Aorta (tissue), 5 donors: ENCODE measurements at places on chromosomes 6 and 20. TPM values are rescaled to one million over a fixed set of nuclear protein-coding genes. Genes with fewer than 3 reads are reported as not detected.
A peak's percentile ranks its signal among the peaks of the same experiment; 100 is the strongest.

Gene DPPA5
- total RNA-seq = not detected

Gene MYT1
- total RNA-seq = not detected

Gene YWHAB
- total RNA-seq = 167 TPM

Gene LY86
- total RNA-seq = 2.6 TPM

Gene MRPS26
- 23.5 TPM for total RNA-seq

Gene ERGIC3
- total RNA-seq = 166 TPM

DNA sequence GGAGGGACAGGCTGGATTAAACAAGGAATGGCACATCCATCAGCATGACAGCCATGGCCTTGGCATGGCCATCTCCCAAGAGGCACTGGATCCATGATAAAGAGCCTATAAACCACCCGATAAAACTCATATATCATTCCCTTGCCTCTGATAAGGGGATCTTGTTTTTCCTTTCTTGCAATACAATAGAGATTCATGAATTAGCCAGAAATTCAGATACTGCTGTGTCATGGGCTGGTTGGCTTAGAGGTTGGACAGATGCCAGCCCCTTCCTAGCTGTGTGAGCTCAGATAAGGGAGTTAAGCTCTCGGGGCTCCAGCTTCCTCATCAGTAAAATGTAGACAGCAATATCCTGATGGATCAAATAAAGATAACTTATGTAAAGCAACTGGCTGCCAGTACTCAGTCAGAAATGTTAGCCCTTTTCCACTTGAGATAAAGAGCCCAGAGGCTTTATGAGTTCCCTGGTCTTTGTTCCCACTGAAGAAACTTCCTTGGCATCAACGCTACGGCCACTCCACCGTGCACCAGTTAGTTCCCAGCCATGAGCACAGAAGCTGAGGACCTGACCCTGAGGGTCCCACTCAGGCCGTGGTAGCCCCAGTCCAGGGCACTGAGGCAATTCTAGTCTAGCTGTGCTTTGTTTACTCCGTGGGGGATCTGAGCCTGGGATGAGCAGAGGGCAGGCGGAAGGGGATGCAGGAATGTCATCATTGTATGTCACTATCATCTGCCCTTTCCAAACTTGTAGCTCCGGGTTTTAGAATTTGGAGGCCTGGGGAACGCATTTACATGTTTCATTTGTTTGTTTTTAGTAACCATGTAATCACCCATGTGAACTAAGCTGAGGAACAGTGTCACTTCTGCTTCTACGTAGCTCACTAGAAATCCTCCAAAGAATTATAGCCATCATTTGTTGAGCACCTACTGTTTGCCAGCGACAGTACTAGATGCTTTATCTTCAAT is 67.2 kb upstream of the TBC1D7 start:
- H3K27me3 ChIP-seq = peaks cover 1% of the 10 kb centered on the region
- DNase-seq = peak; percentile 86

DNA sequence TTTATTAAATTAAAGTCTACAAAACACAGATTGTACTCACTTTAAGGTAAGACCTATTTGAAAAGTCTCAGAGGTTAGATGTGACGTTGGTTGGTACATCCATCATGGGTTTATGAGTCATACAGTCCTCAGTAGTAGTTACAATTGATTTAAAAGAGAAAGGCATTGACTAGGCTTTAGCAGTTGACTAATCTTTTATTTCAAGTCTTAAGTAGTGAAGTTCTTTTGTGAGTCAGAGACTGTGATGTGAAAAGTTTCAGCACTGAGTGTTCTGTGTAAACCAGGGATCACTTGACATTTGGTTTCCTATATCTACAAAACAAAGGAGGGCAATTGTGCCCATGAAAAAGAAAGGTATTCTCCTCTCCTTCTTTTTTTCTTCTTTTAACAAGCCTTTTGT is 221.3 kb downstream of the GRIK2 start:
- H3K4me3 ChIP-seq = no peak overlapping the region
- H3K4me1 ChIP-seq = no peaks in the 10 kb centered on the region
- no peak overlapping the region for H3K27ac ChIP-seq
- no peaks in the 10 kb centered on the region for H3K27me3 ChIP-seq

GRCh38 chr6:108350528-108350927 is 55.7 kb downstream of the AFG1L start:
- no peaks in the 10 kb centered on the region for H3K36me3 ChIP-seq
- no peaks in the 10 kb centered on the region for H3K27me3 ChIP-seq
- no peak for DNase-seq
- no peaks in the 10 kb centered on the region for H3K4me1 ChIP-seq

DNA sequence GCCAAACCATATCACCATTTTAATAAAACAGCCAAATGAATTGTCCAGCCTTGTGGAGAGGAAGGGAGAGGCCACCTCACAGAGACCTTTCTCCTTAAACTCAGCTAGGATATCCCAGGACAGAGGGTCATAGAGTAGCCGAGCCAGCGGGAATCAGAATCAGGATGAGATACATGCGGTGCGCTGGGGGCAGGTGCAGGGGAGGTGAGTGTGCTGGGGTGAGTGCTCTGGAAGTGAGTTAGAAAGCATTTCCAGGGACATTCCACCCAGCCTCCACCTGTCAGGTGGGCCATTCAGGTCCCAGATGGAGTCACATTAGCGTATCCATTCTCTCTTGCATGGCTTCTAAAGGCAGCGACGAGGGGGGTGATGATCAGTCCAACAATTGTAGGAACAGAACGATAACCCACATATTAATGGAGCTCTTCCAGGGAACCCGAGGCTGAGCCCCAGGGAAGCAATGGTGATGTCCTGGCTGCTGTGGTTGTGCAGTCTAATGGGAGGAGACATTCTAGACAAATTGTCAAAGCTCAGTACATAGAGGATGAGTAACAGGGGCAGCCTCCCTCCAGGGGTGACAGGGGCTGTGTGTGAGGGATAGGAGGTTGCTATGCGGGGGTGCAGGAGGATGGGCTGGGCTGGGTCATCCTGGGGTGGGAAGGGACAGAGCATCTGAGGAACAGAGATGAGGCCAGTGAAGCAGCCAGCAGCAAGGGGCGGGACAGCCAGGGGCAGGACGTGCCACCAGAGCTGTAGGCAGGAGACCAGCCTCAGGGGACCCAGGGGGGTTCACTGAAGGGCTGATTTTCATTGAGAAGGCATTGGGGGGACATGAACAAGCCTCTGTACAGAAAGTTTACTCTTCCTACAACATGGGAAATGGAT is 88.7 kb upstream of the FRMD1 start:
- H3K27me3 ChIP-seq = no peaks in the 10 kb centered on the region
- no peak for DNase-seq
- no peaks in the 10 kb centered on the region for H3K36me3 ChIP-seq
- no peaks in the 10 kb centered on the region for H3K4me1 ChIP-seq

DNA sequence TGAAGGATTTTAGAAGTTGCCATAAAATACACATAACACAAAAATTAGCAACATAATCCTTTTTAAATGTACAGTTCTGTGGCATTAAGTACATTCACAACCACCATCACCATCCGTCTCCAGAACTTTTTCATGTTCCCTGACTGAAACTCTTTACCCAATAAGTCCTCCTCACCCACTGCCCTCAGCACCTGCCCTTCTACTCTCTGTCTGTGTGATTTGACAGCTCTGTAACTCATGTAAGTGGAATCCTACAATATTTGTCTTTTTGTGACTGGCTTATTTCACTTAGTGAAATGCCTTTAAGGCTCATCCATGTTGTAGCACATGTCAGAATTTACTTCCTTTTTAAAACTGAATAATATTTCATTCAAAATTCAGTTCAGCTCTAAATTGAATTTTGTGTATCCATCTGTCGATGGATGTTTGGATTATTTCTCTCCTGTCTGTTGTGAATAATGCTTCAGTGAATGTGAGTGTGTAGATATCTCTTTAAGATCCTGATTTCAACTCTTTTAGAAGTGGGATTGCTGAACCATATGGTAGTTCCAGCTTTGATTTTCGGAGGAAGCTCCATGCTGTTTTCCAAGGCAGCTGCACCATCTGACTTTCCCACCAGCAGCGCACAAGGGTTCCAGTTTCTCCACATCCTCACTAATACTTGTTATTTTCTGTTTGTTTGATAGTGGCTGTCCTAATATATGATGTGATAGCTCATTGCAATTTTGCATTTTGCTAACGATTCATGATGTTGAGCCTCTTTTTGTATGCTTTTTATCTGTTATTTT is 4.2 kb downstream of the ENTPD6 start:
- no peak overlapping the region for H3K27ac ChIP-seq
- H3K4me3 ChIP-seq = no peak overlapping the region
- H3K27me3 ChIP-seq = no peaks in the 10 kb centered on the region
- peaks cover 3% of the 10 kb centered on the region for H3K4me1 ChIP-seq
- H3K36me3 ChIP-seq = no peaks in the 10 kb centered on the region

GRCh38 chr6:5894357-5894756 is 112.4 kb downstream of the NRN1 start:
- H3K36me3 ChIP-seq = no peaks in the 10 kb centered on the region
- no peak for DNase-seq
- no peak overlapping the region for H3K27ac ChIP-seq
- H3K4me3 ChIP-seq = no peak overlapping the region
- H3K27me3 ChIP-seq = no peaks in the 10 kb centered on the region
